Amygdala (tissue), 56 donors: ENCODE measurements at places on chromosomes 6 and 20.
A peak's percentile ranks its signal among the peaks of the same experiment; 100 is the strongest.

- DNase-seq: no peak
Observed at GRCh38 chr6:33758815-33759216, 12.1 kb upstream of the IP6K3 start.

DNA sequence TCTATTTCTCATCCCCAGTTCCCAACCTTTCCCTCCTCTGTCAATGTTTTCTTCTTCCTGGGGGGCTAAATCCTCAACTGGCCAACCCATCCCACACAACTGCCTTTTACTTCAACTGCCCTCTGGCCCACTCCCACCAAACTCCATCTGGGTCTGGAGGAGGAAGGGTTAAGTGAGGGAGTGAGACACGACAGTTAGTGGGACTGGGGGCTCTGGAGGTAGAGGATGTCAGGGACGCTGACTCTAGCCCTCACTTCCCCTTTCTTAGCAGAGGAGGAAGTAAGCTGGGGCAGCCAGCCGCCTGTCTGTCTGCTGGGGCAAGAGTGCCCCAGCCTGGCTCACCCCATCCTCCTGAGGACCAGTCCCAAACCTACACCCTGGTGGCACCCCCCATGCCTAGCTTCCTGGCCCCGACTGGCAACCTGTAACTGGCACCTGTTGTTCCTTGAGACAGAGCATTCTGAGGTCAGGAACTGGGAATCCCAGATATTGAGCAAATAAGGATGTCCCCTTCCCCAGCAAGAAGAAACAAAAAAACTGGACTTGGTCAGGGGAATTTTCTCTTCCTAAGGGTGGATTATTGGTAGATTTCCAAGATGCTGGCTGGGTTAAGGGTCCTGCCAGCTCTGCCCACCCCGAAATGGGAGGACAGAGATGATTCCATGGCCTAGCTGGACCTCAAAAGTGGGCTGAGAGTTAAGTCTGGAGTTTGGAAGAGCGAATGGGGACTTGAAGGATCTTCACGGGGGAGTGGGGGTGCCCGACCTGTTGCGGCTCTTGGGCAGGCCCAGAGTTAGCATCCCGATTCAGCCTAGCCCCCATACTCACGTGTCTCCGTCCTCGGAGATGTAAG lies 971 bp downstream of the NFKBIE start:
- no peak for DNase-seq

DNA sequence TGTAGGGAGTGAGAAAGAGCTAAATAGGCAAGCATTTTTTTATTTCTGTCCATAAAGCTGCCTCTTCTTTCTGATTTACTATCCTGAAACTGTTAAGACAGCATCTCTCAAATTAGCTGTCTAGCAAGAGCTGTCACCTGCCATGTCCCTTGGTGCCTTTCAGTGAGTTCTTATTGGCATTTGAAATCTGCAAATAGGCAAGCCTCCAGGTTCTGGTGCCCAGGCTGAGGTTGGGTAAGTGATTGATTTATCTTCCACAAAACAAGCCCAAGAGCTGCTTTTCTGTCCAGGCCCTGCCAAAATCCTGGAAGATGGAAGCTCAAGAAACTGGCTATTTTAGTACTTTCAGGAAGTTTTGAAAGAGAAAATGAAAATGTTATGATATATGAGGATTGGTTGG lies 22.4 kb downstream of the MANEA start:
- no peak for DNase-seq

GRCh38 chr6:160224639-160225237 lies 33.9 kb downstream of the SLC22A2 start:
- DNase-seq: no peak

DNA sequence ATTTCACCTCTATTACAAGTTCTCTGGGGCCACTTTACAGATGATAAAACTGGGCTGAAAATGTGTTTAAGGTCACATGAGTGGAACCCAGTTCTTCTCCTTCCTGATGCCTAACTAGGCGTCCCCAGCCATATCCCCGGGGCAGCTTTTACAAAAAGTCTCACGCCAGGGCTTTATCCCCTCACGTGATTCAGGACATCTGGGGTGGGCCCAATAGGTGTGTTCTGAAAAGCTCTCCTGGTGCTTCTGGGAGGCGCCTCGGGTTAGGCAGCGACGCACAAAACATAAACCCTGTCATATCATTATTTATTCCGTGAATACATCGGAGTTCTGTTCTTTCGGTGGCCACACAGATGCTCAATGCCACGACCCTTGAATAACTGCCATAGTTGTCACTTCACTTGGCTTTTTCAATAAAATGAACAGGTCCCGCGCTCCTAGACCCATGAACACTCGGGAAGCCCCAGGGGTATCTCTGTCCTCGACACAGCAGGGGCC lies 32.1 kb downstream of the SF3B5 start:
- DNase-seq: no peak

- DNase-seq: peak; percentile 9
Observed at GRCh38 chr6:117547688-117548621, 54.4 kb downstream of the GOPC start.

DNA sequence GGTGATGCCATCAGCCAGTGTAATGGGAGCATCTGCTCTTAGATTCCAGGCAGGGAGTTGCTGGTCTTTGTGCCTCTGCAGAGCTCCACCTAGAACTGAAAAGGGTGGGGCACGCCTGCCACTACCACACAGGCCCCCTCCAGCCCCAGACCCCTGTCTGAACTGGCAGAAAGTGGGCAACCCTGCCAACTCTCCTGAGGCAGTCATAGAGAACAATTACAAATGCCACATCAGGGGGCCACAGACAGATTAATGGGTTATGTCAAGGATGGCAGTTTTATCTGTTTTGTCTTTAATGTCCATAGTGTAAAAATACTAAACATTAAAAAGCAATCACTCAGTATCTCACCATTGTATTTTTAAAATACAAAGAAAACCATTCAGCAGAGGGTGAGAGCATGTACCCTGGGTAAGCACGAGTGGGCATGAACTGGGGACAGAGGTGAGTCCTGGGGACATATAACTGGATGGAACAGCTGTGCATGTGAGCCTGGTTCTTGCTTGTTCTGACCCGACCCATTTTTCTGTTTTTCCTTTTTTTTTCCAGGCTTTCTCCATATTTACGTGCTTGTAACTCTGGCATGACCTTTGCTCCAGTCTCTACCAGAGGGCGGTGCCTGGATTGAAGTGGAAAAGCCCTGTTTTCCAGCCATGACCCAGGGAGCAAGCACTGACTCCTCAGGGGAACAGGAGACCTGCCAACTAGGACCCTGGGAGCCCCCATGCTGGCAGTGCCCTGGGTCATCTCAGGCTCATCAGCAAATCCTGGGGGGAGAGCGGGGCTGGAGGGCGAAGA lies 8.2 kb downstream of the TRAF3IP2 start:
- no peak for DNase-seq

GRCh38 chr6:108052706-108053105 lies 21.8 kb downstream of the OSTM1 start:
- DNase-seq: no peak

DNA sequence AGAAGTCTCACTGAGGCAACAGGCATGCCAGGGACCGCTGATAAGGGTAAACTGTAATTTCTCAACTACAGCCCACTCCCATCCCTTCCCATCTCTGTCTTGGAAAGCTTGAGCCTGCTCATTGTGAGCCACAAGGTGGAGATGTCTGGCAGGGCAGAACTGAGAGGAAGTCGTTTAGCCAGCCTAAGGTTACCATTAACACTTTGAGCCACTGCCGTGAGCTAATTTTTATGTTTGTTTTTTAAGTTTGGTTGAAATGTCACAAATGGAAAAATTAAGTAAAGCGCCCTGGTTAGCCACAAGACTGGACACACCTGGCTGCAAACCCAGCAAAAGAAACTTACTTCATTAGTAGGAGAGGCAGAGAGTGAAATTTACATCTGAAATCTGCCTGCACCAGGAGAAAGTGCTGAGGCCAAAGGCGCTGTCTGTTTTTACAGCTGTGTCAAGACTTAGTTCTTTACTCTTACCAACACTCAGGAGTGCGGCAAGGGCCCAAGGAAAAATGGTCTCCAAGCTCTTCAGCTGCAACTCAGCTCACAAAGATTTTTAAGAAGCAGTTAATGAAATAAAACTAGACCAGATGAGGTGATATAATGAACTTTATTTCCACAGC lies 50.0 kb upstream of the FAM83C start:
- no peak for DNase-seq

GRCh38 chr6:19536838-19537237 lies 300.3 kb upstream of the ID4 start:
- no peak for DNase-seq

- peak; percentile 5 for DNase-seq
Observed at GRCh38 chr6:53894091-53894490, 99.3 kb downstream of the LRRC1 start.

DNA sequence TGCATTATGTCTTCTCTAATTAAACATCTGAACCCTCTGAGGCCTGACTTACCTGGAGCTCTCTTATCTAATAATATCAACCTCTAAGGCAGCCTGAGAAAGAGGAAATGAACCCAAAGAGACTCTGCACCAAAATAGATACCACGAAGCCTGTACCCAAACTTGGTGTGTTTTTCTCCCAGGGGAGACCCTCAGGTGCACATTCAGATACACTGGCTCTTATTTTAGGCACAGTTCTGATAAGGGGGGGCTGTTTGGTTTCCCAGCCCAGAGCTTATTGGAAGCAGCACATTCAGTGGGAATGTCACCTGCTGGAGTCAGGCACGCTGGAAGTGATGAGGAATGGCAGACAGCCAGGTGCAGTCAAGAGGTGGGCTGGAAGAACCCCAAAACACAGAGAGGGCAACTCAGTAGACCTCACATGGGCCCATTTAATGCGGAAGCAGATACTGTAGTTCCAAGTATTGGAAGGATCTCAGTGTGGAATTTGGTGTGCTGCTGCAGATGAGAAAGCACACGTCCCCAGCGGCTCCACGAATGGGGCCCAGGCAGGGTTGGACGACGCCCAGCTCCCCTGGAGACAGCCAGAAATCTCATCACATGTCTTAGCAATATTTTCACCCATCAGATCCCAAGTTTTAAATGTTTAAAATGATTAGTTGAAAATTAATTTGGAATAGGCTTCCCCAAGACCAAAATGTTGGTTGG lies 9.7 kb upstream of the CCR6 start:
- no peak for DNase-seq

GRCh38 chr6:113920663-113921267 lies 50.2 kb downstream of the HDAC2 start:
- no peak for DNase-seq

DNA sequence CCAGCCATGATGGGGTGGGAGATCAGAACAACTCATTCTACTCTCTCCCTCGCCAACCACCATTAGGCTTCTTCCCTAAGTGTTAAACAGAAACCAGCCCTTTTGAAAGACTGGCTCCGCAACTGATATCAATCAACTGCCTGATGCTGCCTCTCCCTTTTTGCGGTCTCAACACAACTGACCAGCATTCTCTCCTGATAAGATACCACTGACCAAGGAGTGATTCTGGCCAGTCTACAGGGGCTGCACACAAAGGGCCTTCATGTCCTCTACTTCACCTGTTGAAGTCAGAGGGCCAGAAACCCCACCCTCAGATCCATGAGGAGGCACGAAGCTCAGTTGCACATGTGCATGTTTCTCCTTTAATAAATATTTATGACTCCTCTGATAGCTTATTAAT lies 145.1 kb downstream of the CD24 start:
- no peak for DNase-seq

- no peak for DNase-seq
Observed at GRCh38 chr6:150932996-150933395, 67.5 kb downstream of the MTHFD1L start.

DNA sequence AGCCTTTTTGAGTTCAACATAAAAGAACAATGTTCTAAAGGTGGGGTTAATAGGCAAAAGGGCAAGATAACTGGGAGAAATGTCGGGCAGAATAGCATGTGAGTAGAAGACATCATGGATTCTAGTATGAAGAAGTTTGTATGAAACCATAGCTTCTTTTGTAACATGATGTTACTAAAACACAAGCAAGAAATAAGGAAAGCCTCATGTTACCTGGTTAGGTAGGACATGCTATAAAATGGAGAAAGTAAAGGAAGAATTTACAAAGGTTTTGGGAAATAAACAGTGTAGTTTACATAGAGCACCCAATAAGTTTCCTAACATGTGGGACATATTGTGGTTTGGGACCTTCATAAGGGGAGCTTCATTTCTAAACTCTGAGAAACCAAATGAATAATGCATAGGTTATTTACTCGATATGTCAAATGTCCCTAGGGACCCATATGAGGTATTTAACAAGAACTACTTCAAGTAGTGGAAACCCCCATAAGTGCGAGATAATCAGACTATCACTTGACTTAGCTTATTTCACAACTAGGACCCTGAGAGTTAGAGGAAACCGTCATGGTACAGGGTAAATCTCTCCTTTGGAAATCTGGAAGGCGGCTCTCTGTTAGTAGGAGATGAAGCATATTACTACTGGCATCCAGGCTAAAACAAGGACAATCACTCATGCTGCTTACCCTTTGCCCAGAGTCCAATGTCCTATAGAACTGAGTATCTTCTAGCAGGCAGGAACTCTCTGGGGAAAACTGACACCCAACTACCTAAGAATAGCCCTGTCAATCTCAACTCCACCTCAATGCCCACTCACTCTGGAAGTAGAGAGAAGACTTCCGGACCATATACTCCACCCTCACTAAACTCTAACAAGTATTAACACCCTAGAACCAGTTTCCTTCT lies 57.5 kb downstream of the ILRUN start:
- DNase-seq: no peak

GRCh38 chr20:37449276-37449675 lies 71.8 kb upstream of the NNAT start:
- DNase-seq: no peak

- no peak for DNase-seq
Observed at GRCh38 chr6:132865364-132865763, 51.0 kb downstream of the RPS12 start.

DNA sequence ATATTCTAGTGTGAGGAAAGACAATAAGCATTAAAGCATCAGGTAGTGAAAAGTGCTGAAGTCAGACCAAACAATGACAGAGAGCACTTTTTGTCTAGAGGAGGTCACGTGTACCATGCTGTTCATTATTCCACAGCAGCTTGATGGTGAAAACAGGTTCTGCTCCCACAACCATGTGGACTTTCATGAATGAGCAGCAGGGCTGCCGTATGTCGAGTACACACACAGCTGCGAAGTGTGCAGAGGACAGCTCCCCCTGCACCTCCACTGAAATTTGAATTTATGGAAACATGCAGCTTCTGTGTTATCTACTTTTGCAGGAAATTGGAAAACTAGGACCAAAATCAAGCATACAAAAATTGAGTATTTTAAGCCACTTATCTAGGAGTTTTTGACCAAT lies 85.3 kb downstream of the MAP7 start:
- no peak for DNase-seq

GRCh38 chr6:6246544-6246943 lies 73.9 kb downstream of the F13A1 start:
- DNase-seq: no peak

- DNase-seq: no peak
Observed at GRCh38 chr20:58267389-58268215, 39.1 kb upstream of the ANKRD60 start.

GRCh38 chr20:40895182-40895581 lies 133.4 kb upstream of the TOP1 start:
- no peak for DNase-seq

DNA sequence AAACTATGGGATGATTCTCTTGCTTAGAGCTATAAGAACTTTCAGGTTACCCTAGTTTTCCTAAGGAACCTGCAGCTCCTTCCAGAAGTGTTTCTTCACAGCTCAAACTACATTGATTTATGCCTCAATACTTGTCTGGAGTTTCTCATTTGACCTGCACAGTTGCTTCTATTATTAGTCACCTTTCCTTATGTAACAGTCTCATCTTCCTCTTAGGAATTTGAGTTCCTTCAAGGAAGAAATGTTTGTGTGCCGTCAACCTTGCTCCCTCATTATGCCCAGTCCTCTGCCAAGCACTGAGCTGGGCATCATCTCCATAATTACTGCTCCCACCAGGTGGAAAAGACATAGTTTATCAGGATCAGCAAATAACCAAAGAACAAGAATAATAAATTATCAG lies 466.4 kb downstream of the PKHD1 start:
- DNase-seq: no peak
